Nucleus accumbens (tissue), 56 donors: ENCODE measurements at places on chromosomes 6 and 20.
A peak's percentile ranks its signal among the peaks of the same experiment; 100 is the strongest.

DNA sequence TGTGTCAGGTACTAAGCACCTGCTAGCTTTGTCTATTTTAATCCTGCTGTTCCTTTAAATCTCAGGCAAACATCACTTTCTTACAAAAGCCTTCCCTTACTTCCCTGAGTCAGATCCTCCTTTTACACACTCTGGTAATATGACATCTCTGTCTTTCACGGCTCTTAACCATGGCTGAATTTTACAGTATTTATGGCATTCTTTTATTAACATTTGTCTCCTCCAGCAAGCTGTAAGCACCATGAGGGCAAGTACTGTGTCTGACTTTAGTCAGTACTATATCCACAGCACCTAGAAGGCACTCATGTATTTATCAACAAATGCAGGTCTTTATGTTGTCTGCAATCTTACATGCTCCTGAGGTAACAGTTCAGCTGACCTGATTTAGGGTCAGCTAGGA lies 33.7 kb upstream of the HBS1L start:
- no peak for DNase-seq

DNA sequence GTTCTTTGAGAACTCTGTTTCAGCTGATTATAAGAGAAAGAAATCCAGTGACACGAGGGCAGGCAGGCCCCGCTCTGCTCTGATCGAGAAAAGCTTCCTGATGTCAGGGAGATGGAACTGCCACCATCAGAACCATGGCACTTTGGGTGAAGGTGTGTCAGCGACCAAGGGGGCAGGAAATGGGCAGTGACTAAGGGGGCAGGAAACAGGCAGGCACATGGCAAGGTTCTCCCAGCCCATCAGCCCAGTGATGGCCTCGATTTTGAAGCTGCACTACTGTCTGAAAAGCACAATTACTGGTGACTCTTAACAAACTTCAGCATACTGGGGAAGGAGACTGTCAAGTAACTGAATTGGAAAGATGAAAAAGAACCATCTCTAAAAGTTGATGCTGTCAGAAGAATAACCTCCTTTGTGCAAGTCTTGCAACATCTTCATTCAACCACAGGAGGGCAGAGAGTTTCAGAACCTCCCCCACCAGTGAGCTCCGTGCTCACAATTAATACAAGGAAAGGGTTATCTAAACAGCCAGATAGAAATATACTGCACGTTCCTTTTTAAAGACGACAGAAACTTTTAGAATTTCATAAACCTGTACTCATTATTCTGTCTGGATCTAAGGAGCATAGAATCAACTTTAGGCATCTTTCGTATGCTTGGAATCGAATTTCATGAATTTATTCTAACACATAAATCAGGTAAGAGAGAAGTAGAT lies 39.1 kb downstream of the TMX4 start:
- DNase-seq, result no peak

DNA sequence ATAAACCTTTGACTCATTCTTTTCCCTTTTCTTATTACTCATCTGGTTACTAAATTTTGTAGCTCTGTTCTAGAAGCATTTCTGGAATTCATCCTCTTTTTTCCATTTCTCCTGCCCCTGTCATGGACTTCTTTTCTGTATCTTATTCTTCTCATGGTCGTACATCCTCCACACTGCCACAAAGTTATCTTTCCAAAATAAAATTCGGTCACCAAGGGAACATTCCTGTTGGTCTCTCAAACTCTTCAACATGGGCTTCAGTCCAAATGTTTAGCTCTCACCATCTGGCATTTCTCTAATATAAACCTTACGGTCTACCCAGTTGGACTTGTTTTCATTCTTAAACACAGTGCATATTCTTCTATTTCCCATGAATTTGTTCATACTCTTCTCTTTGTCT lies 428.8 kb upstream of the ID4 start:
- no peak for DNase-seq

DNA sequence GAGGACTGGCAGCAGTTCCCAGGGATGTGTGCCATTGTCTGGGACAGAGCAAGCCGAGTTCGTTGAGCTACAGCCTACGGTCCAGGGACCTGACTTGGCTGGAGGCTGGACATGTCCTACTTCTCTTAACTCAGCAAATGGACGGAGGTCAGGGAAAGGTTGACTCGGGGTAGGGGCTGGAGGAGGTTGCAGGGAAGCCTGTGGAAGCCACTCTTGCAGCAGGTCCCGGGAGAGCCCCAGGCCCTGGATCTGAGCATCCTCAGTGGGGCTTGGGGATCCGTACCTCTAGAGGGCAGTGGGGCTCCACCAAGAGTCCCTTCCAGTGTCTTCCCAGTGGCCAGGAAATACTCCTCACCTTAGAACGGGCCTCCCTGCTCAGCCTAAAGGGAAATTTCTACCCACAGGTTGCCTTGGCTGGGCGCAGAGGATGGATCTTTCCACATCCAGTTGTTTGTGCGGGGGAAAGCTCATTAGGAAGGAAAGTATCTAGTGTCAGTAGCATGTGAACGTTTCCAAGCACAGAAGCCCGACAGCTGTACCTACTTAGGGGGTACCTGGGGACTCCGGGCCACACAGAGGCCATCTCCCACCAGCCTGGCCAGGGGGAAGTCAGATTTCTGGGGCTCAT lies 170.2 kb downstream of the NFATC2 start:
- peak; percentile 30 for DNase-seq

DNA sequence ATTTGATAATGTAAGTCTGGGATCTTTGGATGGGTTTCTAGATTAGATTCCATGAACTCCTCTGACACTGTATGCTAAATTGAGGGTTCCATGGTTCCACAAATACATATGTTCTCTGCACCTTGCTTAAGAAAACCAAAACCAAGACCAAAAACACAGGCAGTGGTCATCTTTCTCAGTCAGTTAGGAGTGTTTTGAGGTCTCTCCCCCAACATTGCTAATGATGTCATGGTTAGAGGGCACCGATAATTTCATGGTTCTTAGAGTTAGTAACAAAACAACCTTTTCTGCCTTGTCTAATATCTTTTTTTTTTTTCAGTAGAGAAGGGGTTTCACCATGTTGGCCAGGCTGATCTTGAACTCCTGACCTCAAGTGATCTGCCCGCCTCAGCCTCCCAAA lies 44.5 kb downstream of the ARID1B start:
- DNase-seq, result no peak

DNA sequence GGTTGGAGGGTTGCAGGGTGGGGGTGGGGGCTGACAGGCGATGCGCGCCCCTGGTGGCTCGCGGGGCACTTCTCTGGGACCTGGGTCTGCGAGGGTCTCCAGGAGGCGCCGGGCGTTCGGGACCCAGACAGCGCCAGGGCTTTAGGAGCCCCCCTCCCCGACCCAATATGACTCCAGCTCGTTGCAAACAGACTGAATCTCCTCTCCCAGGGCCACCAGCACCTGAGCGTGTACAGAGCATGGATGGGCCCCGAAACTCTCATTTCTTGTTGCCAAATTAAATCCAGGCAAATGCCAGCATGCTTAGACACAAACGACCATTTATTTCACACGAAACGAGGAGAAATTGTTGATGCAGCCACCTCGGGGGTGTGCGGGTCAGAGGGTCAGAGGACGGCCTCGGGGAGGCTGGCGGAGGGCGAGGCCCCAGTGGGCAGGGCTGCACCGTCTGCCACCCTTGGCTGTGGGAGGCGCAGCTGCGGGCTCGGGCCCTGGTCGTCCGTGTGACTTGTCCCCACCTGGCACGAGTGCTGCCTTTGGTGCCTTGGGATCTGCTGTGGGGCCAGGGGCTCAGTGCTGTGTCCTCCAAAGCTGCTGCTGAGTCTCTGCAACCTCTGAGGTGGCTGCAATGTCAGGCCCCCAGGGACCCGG lies 20.9 kb upstream of the GATA5 start:
- DNase-seq, result no peak

DNA sequence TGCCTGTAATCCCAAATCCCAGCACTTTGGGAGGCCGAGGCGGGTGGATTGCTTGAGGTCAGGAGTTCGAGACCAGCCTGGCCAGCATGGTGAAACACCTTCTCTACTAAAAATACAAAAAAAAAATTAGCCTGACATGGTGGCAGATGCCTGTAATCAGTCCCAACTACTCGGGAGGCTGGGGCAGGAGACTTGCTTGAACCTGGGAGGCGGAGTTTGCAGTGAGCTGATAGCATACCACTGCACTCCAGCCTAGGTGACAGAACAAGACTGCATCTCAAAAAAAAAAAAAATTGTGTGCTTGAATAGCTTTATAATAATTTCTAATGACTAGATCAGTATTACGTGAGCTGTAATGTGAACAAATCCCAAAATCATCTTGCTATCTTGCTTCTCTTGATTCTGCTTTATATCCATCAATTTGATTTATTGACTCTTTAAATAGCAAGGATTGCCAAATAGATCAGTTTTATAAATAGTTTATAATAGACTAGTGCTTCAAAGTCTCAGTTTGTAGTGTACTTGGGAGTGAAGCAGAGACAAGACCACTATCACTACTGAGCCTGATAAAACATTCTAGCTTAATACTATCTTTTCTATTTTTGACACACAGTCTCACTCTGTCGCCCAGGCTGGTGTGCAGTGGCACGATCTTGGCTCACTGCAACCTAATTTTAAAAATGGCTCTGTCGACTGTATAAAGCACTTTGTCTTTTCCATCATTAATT lies 7.1 kb downstream of the AMD1 start:
- DNase-seq, result no peak

GRCh38 chr6:11083491-11083890 lies 10.1 kb upstream of the SMIM13 start:
- DNase-seq, result no peak

DNA sequence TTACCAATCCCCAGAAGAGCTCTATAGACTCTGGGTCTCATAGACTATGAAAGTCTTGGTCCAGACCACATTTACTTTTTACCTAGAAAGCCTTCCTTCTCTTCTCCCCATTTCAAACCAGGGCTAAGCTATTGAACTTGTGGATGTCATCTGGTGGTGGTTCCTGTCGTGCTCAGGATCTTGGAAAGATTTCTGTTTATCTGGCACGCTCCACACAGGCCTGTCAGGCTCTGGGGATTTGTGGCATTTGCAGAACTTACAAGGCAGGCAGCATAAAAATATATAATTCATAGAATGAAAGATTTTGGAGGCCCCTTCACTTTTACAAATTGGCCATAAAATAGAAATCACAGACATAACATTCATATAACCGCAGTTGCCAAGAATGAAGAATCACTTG lies 188.1 kb downstream of the UST start:
- no peak for DNase-seq

DNA sequence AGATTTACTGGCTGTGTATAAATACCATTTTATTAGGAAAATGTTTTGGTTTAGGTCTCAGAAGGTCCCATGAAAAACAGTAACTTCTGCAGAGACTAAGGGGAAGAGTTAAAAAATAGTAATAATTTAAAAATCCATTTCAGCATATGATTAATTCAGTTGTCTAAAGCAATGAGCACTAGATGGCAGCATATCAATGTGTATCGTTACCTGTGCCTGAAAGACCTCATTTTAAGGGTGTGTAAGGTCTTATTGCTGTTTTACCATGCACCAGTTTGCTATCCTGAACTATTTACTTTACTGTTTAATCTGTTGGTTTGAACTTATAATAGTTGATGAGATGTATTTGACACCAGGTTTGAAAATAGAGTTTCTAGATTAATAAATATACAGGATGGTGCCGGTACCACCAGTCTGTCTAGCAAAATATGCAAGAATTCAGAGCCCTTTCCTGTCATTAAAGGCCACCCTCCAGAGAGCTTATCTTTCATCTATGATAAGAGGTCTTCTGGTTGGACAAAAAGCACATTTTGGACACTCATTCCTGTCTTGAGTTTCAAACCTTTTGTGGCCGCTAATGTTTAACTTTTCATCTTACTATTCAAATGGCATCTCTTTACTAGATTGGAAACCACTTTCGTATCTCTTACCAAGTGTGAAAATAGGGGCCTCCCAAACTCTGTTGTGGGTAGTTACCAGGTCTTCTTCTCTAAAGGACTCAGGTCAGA lies 8.9 kb upstream of the AHI1 start:
- no peak for DNase-seq

DNA sequence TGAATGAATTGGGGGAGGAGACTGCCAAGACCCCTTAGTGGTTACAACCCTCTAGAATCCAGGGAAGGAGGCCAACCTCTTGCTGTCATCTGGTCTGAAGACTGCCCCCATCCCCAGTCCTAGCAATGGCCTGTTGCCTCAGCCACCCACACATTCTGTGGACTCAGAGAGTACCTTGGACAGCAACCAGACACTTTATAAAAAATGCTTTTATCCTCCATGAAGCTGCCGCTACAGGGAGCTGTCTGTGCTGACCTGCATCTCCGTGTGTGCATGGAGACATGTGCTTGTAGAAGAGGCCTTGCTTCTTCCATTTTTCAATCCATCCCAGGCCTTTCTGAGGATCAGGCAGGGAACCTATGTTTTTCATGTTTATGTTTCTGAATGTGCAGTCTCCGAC lies 15.2 kb downstream of the CDH22 start:
- no peak for DNase-seq

DNA sequence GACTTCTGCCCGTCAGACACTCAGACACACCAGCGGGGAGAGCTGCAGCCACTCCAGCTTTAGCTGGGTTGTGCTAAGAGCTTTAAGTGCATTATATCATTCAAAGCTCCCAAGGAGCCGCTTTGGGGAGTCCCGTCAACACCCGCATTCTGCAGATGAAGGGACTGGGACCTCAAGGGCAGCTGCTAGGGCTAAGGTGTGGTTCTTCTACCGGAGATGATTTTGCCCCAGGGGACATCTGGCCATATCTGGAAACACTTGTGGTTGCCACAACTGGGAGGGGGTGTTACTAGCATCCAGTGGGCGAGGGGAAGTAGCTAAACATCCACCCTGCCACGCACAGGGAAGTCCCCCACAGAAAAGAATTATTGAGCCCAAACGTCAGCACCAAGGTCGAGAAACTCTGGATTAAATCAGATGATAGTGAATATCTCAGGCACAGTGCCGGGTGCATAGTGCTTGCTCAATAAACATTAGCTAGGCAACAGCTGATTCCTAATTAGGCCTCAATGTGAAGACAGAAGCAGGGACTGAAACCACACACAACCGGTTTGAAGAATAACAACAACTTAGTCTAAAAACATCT lies 29.6 kb downstream of the PMEPA1 start:
- no peak for DNase-seq

DNA sequence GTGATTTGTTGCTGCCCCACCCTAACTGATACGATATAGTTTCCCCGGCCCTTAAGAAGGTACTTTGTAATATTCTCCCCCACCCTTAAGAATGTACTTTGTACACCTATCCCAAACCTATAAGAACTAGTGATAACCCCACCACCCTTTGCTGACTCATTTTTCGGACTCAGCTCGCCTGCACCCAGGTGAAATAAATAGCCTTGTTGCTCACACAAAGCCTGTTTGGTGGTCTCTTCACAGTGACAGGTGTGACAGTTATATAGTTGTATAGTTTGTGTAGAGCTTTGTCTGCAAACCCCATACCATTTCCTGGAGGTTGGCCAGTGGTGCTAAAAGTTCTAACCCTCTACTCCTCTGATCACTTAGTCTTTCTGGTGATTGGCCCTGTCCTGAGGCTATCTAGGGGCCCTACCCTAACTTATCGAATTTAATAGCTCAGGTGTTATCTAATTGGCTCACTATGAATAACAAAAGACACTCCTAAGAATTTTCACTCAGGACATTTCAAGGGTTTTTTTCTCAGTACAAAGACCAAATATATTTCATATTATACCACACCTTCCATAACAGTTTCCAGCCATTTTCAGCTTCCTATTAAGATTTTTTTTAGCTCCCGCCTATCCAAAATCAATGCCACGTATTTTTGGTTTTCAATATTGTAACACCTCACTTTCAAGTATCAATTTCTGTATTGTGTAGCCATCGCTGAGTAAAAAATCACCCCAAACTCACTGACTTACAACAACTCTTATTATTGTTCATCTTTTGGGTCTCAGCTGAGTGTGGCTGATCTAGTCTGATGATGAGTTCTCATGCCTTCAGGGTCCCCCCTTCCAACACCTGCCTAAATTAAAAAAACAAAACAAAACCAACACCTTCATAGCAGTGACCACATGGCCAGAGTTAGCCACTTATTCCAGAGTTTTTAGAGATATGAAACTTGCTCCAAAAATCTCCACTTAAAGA lies 9.8 kb upstream of the BTN1A1 start:
- no peak for DNase-seq
